ENCODE measurements at places on chromosomes 5 and 9.

DNA sequence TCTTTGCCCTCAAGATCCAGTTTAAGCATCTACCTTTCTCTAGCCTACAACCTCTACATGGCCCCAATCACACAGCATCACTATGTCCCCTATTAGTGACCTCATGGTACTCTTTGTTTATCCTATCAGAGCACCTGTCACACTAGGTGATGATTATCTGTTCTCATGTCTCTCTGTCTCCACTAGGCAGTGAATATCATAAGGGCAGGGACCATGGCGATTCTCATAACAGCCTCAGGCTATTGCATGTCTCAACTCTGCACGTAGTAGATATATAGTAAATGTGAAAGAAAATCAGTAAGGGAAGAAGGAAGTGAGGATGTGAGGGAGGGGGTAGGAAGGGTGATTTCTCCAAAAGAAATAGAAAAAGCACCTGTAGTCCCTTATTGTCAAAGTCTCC, 311.0 kb downstream of the NSG2 start:
- DNase-seq: no peak

GRCh38 chr5:76763136-76763535, 47.2 kb downstream of the F2R start:
- no peak for DNase-seq

GRCh38 chr5:54415147-54415546, 40.4 kb upstream of the HSPB3 start:
- DNase-seq: no peak

- no peak for DNase-seq
Measured at GRCh38 chr5:149370878-149371277, 8.2 kb downstream of the IL17B start.

DNA sequence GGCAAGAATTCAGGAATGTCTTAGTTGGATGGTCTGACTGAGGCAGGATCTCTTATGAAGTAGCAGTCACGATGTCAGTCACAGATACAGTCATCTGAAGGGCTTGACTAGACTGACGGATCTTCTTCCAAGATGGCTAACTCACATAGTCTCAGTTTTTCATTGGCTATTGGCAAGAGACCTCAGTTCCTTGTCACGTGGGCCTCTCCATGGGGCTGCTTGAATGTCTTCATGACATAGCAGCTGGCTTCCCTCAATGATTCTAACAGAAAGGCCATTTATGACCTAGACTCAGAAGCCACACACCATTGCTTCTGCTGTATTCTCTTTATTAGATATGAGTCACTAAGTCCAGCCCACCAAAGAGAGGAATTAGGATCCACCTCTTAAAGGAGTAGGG, 4.7 kb downstream of the APC start:
- no peak for DNase-seq

GRCh38 chr9:116837018-116837989, 150.2 kb downstream of the TRIM32 start:
- DNase-seq: no peak

DNA sequence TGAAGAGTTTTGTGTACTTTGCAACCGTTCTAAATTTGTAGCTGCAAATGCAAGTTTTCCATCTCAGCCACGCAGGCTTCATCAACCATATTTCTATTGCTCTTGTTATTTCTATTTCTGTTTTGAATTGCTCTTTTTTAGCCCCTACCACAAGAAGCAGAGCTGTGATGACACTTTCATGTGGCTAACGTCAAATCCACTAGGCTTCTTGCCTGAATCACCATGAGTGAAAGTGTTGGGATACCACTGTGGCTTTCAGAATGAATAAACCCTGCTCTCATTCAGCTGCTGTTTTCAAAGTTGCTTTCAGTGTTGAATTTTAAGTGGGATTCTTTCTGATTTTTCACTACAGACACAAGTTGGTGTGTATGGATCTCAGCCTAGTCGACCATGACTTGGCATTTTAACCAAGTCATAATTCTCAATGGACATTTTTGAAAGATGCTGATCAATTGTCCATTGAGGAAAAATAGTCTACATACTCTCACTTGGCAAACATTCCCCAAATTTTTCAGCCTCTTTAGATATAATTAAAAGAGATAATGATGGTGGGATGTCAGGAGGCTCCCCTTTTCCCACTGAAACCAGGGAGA, 41.0 kb upstream of the MTAP start:
- peak; percentile 33 for DNase-seq

DNA sequence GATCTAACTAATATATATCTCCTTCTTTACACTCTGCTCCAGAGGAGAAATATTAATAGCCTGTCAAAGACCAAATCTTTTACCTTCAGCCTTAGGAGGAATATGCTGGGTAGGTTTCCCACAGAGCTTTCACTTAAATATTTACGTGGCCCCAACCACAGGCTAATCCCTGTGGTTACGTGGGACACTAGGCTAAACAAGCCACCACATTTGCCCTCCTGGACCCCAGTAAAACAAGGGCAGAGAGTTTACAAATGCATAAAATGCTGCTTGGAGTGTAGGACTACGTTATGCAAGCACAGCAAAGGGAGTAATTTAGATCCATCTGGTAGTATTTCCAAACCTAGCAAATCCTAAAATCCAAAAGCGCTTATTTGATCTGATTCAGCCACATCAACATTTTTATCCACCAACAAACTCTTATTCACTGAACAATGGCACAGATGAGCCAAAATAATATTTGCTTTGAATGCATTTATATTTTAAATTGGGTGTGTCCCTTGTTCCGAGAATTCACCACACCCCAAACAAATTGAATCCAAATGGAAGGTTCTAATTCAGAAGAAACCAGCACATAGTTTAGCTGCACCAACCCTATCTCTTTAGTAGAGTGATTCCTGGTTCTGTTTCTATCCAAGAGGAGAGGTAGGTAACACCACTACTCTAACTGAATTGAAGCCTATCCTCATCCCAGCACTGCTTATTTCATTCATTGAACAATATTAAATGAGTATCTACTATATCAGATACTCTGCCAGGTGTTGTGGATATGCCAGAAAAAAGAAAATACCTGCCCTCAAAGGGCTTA, 179.0 kb downstream of the TSSK1B start:
- no peak for DNase-seq

DNA sequence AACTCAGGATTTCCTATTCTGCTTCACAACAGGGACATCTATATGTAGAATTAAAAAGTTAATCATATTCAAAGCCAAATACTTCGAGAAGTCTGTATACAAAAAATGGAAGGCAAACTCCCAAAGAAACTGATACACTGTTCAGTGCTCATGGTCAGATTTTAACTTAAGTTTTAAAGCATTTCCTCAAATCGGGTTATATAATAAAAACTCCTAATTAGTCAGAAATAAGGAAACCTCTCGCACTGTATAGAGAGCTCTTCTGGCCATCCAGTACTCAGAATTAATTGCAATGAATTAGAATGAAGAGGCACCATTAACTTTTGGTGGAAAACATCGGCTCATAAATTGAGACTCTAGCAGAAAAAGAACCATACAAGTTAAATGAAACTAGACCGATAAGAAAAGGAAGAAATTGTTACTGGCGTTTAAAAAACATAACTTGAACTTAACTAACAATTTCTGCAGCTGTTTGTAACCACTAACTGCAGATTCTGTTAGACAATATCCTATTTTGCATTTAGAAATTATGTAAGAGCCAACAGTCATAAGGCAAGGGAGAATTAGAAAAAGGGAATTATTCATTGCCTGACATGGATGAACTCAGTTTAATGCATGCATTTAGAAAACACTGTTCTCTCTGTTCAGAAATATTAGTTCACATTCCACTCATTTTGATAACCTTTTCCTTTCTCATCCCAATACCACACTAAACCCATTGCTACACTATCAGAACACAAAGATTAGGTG, 96.6 kb downstream of the FNBP1 start:
- DNase-seq: no peak

- no peak for DNase-seq
Measured at GRCh38 chr9:134390537-134390936, 64.3 kb downstream of the RXRA start.

DNA sequence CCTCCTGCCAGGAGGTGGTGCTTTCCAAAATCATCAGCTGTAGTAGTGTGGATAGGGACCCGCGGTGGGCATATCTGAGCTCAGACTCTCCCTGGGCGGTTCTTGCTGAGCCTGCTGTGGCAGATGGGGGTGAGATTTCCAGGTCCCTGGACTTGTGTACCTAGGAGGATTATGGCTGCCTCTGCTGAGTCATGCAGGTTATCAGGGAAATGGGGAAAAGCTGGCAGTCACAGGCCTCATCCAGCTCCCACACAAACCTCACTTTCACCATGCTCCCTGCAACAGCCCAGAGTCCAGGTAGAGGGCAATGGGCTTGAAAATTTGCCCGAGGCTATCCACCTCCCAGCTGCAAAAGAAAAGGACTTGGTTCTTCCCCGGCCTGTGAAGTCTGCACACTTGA, 23.4 kb upstream of the MAMDC2 start:
- DNase-seq: no peak

DNA sequence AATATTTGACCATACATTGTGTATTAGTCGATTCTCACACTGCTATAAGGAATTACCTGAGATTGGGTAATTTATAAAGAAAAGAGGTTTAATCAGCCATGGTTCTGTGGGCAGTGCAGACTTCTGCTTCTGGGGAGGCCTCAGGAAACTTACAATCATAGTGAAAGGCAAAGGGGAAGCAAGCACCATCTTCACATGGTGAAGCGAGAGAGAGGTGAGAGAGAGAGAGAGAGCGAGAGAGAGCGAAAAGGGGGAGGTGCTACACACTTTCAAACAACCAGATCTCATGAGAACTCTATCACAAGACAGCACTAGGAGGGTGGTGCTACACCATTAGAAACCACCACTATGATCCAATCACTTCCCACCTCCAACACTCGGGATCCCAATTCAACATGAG, 4.1 kb upstream of the GRAMD2B start:
- DNase-seq: no peak

DNA sequence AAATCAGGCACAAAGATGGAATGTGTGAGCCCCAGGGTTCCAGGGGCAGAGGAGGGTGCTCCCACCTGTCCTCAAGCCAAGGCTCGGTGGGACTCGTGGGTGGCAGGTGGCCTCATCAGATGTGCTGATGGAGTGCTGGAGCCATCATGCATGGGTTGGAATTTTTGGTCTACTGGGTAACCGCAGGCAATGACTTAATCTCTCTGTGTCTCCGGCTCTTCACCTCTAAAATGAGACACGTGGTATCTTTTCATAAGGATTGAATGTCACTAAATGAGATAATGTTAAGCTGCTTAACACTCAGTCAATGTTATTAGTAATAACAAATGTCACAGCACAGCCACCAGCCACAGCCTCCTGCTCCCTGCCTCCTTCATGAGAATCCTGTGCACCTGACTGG, 245.5 kb downstream of the HSPA4 start:
- DNase-seq: no peak

DNA sequence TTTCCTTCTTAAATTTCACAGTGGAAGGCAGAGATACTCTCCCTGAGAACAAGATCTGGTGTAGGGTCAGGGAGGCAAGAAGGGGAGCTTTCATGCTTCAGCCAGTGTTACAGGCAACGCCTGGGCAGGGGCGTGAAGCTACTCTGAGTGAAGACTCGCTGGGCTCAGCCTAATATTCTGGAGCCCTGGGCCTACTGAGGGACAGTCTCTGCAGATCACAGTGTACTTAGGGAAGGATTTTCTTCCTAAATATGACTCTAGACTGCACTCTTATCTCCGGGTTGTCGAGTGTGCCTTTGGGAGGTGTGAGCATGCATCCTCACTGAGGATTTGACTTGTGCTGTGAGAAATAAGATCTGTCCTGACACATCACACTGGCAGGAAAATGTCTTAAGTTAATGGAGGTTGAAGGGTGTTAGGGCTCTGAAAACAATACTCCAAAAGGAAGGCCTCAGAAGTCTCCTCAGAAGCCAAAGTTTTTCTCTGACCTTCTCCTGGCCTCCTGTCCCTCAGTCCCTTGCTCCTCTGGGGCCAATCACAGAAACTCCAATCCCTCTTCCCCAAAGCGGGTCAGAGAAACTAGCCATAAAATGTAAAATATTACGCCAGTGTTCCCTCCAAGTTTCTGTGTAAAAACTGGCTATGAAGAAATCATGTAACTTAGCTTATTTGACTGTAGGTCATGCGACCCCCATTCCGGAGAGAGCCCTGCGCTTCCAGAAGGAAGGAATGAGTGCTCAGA, 156.8 kb upstream of the TBC1D2 start:
- DNase-seq: no peak

DNA sequence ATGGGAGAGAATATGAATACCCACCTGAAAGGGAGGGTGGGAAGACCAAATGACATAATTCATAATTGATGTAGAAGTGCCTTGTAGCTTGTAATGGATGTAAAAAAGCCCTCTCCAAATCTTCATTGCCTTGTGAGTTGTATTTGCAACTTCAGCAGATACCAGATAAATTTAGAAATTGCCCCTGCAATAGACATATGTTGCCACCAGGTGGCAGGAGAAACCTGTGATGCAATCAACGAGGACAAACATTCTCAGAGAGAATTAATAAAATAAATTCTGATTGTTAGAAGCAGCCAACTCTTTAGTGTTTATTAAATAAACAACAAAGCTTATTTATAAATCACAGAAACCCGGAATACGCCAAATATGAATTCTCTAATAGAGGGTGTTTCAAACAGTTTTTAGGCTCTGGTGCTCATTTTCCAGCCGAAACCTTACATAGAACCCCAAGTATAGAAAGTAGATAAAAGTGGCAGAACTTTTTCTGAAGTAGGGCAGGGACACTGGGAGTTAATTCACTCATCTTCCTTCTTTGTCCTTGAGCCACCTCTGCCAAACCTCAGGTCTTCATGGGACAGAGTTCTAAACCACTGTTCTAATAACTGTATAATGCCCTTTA, 147.8 kb downstream of the TMEM38B start:
- peak; percentile 35 for DNase-seq

- no peak for DNase-seq
Measured at GRCh38 chr9:126673689-126674364, 60.1 kb downstream of the LMX1B start.
